ENCODE measurements at places on chromosomes 7 and 10. TPM values are rescaled to one million over a fixed set of nuclear protein-coding genes. Genes with fewer than 3 reads are reported as not detected.

Gene SPRN
- not detected for total RNA-seq

Gene NPVF
- total RNA-seq: not detected

GRCh38 chr10:77436257-77436975 is 201.2 kb downstream of the KCNMA1 start:
- DNase-seq: no peak

DNA sequence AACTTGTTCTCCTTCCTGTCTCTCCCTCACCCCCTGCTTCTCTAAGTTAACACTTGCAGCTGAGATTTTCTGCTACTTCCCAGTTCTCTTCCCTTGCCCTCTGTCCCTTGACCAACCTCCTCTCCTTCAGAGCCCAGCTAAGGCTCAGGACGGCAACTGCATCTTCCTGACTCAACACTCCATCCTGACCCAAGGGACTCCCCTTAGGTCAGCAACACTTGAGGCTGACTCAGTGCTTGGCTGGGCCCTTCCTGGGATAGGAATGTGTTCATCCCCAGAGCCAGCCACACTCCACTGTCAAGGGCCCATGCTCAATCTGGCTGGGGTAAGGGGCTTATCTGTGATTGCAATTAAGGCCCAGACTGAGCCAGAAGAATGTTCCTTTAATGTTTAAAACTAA is 3.4 kb downstream of the CALHM2 start:
- DNase-seq: peak; percentile 67

GRCh38 chr7:73715648-73716317 is 3.7 kb downstream of the STX1A start:
- DNase-seq: peak; percentile 100

GRCh38 chr10:47336387-47337134 is 11.6 kb upstream of the RBP3 start:
- peak; percentile 45 for DNase-seq

DNA sequence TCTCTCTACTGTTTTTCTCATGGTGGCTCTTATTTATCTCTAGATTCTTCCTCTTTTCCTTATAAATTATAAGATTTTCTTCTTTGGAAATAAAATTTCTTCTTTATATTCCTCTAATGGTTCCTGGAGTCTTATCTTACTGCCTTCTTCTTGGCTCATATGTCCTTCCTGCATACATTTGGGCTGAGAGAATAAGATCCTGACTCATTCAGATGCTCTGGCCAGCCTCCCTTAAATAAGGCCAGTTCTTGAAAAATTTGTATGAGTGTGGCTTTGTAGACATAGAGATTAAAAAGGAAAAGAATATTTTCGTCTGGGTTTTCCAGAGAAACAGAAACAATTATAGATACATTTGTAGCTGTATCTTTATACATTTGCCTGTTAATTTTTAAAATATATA is 411.3 kb downstream of the KIF20B start:
- no peak for DNase-seq

Gene PKD2L1
- not detected for total RNA-seq

Gene UPK3B
- total RNA-seq: not detected

GRCh38 chr7:76065016-76065612 is 17.2 kb downstream of the MDH2 start:
- DNase-seq: no peak

Gene DBF4
- total RNA-seq: 87.8 TPM

- no peak for DNase-seq
These were observed 8.0 kb upstream of the CALU start for GRCh38 chr7:128731184-128731583.

- no peak for DNase-seq
These were observed 38.4 kb downstream of the IL2RA start for GRCh38 chr10:6023661-6024333.

GRCh38 chr10:122407375-122408125 is 33.0 kb downstream of the PLEKHA1 start:
- no peak for DNase-seq

- DNase-seq: no peak
These were observed 14.2 kb upstream of the SLC18A3 start for GRCh38 chr10:49595713-49596492.

- DNase-seq: no peak
These were observed 66.0 kb downstream of the CLEC2L start for GRCh38 chr7:139589474-139589873.

DNA sequence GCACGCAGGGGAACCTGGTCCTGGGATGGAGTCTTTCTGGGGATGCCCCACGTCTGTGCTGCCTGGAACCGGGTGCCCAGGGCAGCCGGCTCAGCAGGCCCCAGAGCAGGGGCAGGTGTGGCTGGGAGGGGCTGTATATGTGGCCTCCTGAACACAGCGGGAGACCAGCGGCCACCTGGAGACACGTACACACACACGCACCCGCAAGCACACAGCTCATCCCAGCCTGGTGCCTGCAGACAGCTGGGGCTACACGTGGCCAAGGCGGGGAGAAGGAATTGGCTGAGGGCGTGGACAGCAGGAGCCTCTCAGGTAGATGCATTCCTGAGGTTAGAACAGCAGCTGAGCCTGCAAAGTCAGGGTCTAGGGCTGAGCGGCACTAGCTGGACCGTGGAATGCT is 14.0 kb downstream of the ADAM8 start:
- DNase-seq: no peak

DNA sequence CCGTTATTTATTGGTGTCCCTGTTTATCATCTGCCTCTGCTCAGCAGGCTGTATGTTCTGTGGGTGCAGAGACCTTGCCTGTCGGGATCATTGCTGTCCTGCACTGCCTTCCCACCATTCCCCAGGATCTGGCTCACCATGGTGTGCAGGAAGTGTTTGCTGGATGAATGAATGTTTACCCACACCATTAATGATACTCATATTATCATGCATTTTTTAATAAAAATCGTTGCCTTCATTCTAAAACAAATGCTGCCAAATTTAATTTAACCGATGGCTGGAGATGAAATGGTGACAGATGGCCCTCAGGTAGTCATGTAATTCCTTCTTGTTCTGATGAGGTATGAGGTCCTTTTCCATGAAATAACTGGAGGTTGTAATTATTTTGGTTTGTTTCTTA is 22.5 kb downstream of the PLPP4 start:
- no peak for DNase-seq

- DNase-seq: peak; percentile 7
These were observed 113.7 kb downstream of the CDK14 start for GRCh38 chr7:90709501-90710465.

DNA sequence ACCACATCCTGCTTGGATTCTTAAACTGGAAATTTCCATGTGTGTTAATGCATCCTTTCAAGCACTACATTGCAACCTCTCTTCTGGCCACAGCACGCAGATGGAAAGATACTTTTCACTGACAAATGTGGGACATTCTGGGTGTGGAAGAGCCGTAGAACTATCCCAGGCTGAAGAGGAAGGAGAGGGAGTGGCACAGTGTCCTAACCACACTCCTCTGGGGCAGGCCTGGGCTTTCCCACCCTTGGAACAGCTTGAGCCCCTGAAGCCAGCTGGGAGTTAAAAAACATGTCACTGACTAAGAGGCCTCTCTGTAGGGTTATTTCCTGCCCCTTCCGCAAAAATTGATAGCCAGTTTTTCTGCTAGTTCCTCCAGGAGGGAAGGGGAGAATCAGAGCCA is 34.0 kb upstream of the DNMBP start:
- DNase-seq: peak; percentile 74

Gene EMX2
- 3.9 TPM for total RNA-seq

DNA sequence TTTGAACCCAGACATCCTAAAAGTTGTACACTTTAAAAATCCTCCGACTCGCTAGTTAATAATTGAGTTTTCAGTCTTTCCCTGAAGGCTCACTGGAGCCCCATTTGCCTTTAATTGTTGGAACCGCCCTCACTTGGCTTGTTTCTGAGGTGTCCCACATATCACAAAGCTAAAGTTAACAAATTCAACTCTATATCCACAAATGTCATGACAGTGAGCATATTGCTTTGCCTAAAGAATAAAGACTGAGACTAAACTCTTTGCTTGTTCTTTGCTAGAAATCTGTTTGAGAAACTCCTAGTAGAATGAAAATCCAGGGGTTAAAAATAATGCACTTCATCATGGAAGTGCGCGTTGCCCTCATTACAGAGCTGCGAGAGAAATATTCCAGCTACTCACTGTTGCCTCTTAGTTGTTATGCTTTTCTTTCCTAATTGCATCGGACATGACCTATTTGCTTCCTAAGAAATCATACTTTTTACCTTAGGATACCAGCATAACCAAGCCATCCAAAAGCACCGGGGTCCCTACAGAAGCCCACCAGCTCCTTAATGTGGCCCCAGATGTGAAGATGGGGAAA is 752 bp downstream of the THSD7A start:
- peak; percentile 4 for DNase-seq

GRCh38 chr7:118085000-118085399 is 99.0 kb upstream of the LSM8 start:
- no peak for DNase-seq

DNA sequence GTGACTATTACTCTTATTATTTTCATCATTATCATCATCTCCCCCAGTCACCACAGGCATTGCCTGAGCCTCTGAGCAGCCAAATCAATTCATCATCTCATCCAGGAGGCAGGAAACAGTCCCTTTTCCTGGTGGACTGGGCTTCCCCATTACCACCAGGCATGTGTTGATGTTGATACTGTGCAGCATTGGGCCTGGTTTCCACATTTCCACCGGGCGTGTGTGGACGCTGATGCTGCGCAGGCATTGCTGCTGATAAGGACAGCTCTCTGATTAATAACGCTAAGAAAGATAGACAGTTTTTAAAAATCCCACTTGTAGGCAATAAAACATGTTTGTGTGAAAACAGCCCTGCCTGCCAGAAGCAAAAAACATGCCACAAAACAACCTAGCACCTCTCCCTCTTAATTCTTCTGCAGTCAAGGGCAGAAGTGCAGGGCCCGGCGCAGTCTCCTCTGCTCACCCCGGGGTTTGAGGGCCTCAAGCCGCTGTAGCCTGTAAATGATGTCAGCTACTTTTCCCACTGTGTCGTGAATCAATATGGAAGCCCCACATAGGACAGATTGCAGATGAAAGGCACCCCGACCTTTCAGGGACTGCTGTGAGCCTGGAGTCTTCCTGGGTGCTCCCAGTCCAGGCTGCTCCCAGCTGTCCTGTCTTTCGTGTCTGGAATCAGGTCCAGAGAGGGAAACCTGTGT is 216.0 kb downstream of the WDR37 start:
- no peak for DNase-seq

DNA sequence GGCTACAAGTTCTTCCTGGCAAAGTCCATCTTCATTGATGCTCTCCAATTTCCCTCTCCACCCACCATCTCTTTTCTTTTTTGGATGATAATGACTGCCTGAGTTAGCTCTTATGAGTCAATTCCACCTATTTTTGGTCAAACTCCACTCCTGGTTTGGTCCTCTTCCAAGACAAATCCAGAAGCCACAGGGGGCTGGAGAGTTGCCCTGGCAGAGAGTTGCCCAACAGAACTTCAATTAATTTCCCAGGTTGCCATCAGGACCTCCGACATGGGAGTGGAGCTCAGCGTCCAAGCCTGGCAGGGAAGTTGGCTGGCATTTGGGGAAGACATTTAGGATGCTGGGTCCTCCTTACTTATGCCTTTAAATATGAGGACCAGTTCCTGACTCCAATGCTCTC is 29.2 kb upstream of the KCNMA1 start:
- peak; percentile 14 for DNase-seq

Gene TMEM196
- not detected for total RNA-seq

Measured in Daoy (cell line).